ENCODE measurements at places on chromosomes 11 and 22. TPM values are rescaled to one million over a fixed set of nuclear protein-coding genes. Genes with fewer than 3 reads are reported as not detected.

BEST1 gene
- 7.3 TPM for total RNA-seq

OR51Q1 gene
- total RNA-seq, result not detected

OR8G1 gene
- not detected for total RNA-seq

KRTAP5-11 gene
- not detected for total RNA-seq

LRRC74B gene
- not detected for total RNA-seq

HBB gene
- total RNA-seq, result not detected

SLC3A2 gene
- total RNA-seq, result 210 TPM

P4HA3 gene
- 35.9 TPM for total RNA-seq

ACTN3 gene
- total RNA-seq, result 0.14 TPM

SLCO2B1 gene
- 0.65 TPM for total RNA-seq

TMPRSS13 gene
- total RNA-seq, result not detected

C11orf87 gene
- total RNA-seq, result not detected

DBX1 gene
- not detected for total RNA-seq

NNMT gene
- total RNA-seq, result 1,567 TPM

TOB2 gene
- total RNA-seq, result 11.2 TPM

CUL5 gene
- total RNA-seq, result 35.4 TPM

MMP8 gene
- total RNA-seq, result under 0.01 TPM

MUC5AC gene
- total RNA-seq, result not detected

MS4A12 gene
- not detected for total RNA-seq

GVQW3 gene
- 1.5 TPM for total RNA-seq

NXPE2 gene
- total RNA-seq, result 0.14 TPM

UBXN1 gene
- total RNA-seq, result 193 TPM

PES1 gene
- 96.0 TPM for total RNA-seq

DRD4 gene
- total RNA-seq, result not detected

SPON1 gene
- total RNA-seq, result 18.3 TPM

ASRGL1 gene
- 0.28 TPM for total RNA-seq

Measured in smooth muscle cell of bladder (primary cell).